NCI-H1092 treated with DMSO at 0.1 percent for 48 hours (cell line): ENCODE measurements at places on chromosomes 7 and 10.

GRCh38 chr10:91681361-91682276 is 48.7 kb upstream of the PPP1R3C start:
- peak; percentile 15 for DNase-seq

GRCh38 chr10:7585228-7585627 is 81.5 kb downstream of the ITIH5 start:
- no peak for DNase-seq

DNA sequence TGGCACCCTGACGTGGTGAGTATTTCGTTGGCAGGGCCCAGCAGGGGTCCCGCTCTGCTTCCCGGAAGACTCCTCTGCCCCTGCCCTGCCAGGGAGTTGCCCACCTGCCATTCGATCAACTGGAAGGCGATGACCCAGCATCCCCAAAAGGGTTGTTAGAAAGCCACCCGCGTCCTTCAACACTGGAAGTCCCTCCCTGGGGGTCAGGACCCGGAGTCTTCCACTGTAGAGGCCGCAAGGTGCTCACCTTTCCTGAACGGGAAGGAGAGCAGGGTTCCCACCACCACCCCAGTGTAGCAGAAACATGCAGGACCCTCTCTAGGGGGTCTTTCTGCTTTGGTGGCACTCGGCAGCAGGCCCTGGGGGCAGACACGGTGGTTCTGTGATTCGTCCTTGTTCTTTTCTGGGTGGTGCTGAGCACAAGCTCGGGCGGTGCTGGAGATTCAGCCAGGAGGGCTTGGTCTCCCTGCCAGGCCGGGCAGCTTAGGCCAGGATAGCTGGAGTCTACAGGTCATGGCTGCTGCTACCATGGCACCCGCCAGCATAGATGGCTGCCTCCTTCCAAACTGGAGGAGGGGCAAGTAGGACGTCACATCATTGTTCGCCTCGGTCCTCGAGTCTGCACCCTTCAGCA is 19.6 kb upstream of the DPYSL4 start:
- no peak for DNase-seq

DNA sequence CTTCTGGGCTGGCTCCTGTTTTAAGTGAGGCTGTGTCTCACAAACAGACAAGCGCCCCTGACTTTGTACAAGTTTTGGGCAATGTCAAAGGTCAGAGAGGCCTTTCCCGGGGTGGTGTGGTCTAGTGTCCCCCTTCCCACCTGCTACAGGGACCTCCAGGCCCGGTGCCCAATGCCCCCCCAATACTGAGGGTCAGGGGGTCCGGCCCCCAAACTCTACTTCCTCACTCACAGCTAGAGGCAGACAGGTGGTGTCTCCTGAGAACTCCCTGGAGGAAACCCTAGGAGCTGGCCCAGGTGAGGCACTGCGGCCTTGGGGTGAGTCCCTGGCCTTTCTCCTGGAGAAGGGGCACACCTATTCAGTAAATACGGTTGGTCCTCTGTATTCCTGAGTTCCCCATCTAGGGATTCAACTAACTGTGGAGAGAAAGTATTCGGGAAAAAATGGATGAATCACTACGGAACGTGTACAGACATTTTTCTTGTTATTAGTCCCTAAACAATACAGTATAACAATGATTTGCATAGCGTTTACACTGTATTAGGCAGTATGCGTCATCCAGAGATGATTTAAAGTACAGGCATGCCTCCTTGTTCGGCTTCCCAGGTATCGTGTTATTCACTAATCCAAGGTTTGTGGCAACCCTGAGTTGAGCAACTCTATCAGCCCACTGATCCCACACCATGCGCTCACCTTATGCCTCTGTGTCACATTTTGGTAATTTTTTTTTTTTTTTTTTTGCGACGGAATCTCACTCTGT is 308.1 kb downstream of the WDR37 start:
- no peak for DNase-seq

- no peak for DNase-seq
Observed at GRCh38 chr10:117631276-117632145, 89.0 kb downstream of the EMX2 start.

- no peak for DNase-seq
Observed at GRCh38 chr10:88754287-88754686, 5.5 kb upstream of the LIPN start.

DNA sequence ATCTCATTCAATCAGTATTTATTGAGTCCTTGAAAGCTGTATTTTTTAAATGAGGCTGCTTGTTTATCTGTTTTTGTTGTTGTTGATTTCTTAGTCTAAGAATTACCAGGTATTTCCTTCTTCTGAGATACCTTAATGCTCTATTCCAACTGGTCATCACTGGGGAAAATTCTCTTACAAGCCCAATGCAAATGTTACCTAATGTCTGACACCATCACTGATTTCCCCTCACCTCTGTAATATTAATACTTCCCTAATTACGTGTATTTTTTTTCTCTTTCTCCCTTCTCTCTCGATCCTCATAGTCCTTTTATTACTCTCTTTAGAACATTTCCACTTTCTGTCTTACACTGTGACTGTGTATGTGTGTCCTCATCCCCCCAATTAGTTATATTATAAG is 13.9 kb downstream of the HDAC9 start:
- DNase-seq: no peak

DNA sequence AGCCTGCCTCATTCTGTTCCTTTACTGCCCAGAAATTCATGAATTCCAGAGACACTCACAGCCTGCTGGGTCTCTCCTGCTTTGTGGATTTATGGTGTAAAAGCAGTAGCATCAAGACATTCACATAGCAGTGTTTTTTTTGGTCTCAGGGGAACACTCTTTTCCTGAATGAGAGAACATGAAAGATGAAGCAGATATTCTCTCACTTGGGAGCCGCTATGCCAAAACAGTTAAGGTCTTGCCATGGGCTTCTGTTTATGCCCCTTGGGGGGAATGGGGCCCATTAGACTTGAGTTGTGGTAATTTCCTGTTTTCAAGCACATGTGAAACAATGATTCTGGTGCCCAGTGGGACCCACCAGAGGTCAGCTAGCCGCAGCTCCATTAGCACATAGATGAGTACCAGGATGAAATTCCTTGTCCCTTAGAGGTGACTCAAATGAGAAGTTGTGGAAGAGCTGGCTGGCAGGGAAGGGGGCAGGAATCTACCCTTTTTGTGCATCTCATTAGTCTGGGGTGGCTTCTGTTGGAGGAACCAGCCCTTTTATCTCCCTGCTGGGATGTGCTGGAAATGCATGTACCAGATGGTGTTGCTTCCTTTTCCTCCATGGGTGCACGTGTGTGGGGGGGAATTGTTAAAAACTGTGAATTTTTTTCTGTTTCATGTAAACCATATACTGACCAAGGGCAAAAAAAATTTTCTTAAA is 13.3 kb downstream of the BMPER start:
- no peak for DNase-seq

GRCh38 chr10:86350897-86351296 is 15.7 kb downstream of the GRID1 start:
- no peak for DNase-seq

DNA sequence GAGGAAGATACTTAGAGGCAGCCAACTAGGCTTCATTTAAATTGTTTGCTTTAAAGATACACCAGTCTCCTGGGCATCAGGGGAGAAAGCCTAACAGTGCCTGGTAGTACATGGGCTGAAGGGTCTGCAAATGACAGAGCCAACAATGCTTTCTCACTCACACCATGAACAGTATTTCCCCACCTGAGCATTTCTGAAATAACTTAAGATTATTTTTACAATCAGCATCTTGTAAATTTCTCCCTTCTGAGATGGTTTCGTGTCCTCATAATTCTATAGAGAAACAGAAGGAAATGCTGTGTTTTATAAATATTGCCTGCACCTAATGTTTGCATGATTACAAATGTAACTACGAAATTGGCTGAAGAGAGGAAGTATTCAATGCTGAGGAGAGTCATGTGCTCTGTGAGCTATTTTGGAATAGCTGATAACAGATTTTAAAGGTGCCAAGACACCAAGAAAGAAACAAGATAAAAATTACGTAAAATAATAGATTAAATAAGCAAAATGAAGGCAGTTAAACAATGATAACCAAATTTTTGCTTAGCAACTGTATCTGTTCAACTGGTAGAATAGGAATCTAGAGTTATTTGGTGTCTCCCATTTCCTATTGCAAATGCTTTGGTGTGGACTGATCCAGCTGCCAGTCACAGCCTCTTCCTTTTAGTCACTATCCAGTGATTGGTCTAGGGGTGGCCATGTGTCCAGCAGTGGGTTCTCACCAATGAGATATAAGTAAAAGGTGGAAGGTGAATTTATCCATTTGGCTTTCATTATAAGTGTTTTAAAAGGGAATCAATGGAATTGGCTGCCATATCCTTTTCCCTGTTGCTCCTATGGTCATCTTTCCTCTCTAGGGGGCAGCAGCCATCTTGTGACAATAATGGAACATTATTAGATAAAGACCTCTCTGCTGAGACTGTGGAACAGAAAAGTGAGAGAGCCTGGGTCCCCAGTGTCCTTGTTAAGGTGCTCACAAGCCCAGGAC is 167.9 kb upstream of the SLC26A5 start:
- DNase-seq: peak; percentile 37

- no peak for DNase-seq
Observed at GRCh38 chr10:30185916-30186315, 126.5 kb upstream of the JCAD start.

DNA sequence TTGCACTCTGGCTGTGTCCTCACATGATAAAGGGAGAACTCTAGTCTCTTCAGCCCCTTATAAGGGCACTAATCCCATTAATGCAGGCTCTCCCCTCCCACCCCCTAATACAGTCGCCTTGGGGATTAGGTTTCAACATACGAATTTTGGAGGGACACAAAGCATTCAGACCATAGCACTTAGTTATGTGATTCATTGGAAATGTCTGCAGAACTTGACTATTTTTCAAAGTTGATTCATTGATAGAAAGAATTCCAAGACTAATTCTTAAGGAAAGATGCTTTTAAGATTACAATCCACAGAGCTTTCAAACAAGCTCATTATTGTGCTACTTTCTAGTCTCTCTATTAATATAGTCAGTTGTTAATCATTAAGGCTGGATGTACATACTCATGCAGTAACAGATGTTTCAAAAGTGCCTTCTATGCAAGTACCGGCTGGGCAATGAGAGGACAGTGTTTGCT is 85.3 kb upstream of the RPA3 start:
- no peak for DNase-seq

GRCh38 chr7:20030417-20030816 is 186.8 kb downstream of the MACC1 start:
- no peak for DNase-seq

GRCh38 chr7:82035456-82035855 is 265.6 kb upstream of the HGF start:
- DNase-seq: no peak

- no peak for DNase-seq
Observed at GRCh38 chr7:134686786-134687185, 40.1 kb downstream of the BPGM start.

GRCh38 chr7:157233677-157234076 is 95.0 kb downstream of the UBE3C start:
- no peak for DNase-seq

- peak; percentile 100 for DNase-seq
Observed at GRCh38 chr7:28573059-28573553, 160.8 kb downstream of the CREB5 start.

DNA sequence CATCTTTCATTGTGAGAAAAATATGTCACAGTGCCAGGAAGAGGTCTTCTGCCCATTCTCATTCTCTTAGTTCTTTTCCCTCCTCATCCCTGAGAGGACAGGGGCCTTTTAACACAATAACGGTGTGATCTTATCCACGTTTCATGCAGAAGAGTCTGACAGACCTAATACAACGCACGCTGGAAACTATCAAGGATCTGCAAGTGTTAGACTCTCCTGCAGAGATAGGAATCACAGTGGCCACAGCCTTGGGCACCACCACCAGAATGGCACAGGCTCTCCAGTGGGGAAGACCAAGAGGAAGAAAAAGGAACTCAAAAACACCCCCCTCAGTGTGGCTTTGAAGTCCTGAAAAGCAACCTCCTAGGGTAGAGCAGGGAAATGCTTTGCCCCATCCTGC is 72.6 kb upstream of the LAMB4 start:
- DNase-seq: no peak

- no peak for DNase-seq
Observed at GRCh38 chr7:88116235-88116795, 103.5 kb downstream of the SRI start.

GRCh38 chr10:104301907-104302690 is 33.1 kb downstream of the GSTO2 start:
- DNase-seq: no peak

GRCh38 chr10:24324651-24325050 is 115.7 kb downstream of the KIAA1217 start:
- DNase-seq: no peak

GRCh38 chr7:122699017-122699416 is at the start of gene RNF133:
TSS of gene RNF133 (minus strand) at chr7:122699117. CDS start at chr7:122698918, 199 bp downstream.
- DNase-seq: no peak

GRCh38 chr10:43585046-43585445 is 10.6 kb upstream of the ZNF239 start:
- no peak for DNase-seq

GRCh38 chr10:86786368-86786767 is 29.9 kb downstream of the BMPR1A start:
- DNase-seq: no peak

DNA sequence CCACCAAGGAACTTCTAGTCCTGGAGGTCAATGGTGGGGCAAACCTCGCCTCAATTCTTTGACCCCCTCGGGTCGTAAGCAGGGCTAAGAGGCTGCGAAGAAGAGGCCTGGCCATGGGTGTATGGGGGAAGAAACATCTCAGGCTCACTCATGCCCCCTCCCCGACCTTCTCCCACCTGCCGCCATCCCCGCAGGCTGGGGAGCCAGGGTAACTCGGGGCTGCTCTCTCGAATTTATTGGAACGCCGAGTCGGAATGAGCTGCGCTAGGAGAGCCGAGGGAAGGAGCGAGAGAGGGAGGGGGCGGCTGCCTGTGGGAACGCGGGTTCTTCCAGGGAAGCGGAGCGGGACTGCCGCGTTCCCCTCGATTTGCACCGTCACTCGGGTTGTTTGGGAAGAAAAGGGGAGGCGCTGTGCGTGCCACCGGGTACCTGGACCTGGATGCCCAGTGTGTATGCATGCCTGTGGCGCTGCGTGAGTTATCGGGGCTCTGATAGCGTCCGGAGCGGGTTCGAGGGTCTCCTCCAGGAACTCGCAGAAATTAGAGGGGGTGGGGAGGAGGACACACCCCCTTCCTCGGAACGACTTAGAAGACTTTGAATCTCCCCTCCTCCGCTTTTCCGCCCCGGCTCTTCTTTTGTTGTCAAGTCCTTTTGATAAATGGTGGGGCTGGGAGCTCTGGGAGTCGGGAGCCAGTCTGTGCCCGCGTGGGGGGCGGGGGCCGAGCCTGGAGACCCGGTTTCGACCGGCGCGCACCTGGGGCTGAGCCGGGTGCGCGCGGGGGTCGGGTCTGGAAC is 1.8 kb upstream of the ZNF503 start:
- DNase-seq: peak; percentile 45

GRCh38 chr7:115087437-115087836 is 165.5 kb downstream of the MDFIC start:
- no peak for DNase-seq

DNA sequence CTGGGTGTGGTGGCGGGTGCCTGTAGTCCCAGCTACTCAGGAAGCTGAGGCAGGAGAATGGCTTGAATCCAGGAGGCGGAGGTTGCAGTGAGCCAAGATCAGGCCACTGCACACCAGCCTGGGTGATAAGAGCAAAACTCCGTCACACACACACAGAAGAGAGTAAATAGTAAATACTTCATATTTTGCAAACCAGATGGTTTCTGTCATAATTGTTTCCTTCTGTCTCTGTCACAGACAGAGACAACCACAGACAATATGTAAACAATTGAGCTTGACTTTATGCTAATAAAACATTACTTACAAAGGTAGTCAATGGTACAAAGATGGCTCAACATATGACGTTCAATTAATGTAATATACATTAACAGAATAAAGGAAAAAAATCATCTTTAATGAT is 83.7 kb downstream of the JMJD1C start:
- DNase-seq: no peak
